ENCODE measurements at places on chromosomes 1 and 21.

DNA sequence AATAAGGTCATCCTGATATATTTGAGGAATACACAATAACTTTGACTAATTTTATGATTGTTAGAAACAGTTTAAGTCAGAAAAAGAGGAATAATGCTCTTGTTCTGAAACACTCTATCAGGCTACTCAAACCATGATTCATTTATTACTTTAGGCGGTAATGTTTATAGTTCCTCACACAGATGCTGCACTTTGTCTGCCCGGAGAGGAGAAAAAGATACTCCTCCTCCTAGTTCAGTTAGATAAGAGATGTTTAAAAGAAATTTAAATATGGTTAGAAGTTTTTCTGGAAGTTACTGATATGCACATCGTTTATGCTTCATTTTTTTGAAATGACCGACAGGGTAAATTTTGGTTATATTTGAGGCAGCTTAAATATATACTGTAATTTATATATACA lies 103.0 kb downstream of the ZMYM4 start:
- no peak for DNase-seq

DNA sequence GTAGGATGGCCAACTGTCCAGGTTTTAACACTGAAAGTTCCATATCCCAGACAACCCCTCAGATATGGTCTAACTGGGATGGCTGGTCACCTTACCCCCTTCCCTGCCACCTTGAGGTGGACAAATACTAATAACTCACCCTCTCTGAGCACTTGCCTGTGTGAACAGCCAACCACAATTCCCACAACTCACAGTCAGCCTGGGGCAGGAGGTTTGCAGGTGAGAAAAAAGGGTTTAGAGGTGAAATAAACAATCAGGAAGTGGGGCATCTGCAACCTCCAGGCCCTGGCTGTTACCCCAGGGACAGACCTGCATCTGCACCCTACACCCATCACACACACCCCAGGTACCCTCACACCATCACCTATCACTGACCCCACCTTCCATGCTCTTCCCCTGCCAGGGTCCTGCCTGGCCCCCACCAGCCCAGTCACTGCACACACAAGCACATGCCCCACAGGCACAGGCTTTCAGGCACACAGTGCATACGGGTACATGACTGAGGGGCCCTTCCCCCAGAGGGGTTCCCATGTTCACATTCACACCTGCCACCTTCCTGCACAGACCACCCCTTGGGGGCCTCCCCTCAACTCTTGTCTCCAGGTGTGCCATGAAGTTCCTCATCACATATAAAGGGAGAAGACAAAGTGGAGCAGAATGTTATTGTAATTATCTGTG lies 679.5 kb downstream of the MATN1 start:
- DNase-seq: no peak

DNA sequence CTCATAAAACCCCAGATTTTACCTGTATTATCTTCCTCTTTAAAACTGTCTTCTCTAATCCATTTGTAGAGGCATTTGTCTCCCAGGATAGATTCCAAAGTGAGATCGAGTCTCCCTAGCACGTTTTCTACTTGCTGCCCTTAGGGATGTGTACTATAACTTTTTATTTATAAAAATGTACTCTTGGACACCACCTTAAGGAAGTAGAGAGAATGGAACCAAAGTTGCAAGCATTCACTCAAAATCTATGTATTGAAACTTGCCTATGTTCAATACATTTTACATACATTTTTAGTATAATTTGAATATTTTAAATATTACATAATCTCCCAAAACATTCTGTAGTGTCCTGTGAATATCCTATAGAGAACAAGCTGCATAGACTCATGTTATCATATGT lies 842 bp upstream of the SPRR2A start:
- no peak for DNase-seq

DNA sequence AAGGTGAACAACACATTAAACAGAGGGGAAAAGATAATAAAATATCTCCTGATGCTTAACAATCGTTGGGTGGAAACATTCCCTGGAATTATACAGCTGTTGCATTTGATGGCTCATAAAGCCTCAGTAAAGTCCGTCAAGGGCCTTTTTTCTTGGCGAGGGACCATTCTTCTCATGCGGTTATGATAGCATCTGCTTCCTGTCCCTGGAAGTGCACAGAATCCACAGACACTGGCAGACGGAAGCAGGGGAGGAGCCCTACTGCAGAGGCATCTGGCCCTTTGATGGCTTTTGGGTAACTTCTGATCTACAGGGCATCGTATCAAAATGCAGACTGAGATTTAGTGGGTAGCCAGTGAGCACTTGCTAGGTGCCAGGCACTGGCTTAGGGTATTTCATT lies 286.9 kb downstream of the KIF26B start:
- DNase-seq: no peak

GRCh38 chr1:2543543-2544092 lies 12.6 kb upstream of the TNFRSF14 start:
- DNase-seq: no peak

DNA sequence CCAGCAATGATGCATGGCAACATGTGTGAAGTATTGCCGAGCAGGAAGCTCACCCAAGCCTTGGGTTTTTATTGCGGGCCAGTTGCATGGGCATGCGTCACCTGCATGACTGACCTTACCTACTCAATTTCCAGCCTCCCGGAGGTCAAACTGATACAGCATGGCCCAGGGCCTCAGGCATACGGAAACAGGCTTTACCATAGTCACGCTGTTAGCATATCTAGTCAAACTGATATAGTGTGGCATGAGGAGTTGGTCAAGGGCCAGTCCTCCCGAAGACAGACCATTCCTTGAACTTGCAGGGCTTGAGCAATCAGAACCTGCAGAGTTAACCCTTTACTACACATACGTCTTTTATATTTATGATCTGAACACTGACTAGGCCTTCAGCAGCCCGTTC lies 6.4 kb upstream of the DUSP12 start:
- no peak for DNase-seq

DNA sequence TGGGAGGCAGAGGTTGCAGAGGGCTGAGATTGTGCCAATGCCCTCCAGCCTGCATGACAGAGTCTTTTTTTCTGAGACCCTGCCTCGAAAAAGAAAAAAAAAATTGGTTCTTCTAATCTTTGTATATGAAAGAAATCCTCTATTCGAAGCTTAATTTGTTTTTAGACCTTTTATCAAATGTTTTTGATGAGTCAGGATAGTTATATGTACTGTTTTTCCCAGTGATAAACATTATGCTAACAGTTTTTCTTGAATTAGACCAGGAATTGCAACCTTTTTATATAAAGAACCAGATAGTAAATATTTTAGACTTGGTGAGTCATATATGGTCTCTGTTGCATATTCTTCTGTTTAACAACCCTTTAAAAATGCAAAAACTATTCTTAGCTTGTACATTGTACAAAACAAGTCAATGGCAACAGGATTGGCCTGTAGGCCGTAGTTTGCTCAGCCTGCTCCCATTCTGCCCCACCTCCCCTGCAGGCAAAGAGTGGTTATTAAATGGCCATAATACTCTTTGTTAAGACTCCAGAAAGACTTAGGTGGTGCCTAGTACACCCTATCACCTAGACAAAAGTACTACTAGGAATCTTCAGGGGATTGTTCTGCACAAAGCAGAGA lies 45.2 kb downstream of the LYST start:
- no peak for DNase-seq
